ENCODE measurements at places on chromosomes 13 and 19.
A peak's percentile ranks its signal among the peaks of the same experiment; 100 is the strongest.

- DNase-seq = no peak
Measured at GRCh38 chr19:8607386-8607785, 3.1 kb downstream of the ADAMTS10 start.

GRCh38 chr13:113862191-113862930, 1.5 kb downstream of the GAS6 start:
- no peak for DNase-seq

- no peak for DNase-seq
Measured at GRCh38 chr13:41621716-41622431, 164.5 kb downstream of the RGCC start.

DNA sequence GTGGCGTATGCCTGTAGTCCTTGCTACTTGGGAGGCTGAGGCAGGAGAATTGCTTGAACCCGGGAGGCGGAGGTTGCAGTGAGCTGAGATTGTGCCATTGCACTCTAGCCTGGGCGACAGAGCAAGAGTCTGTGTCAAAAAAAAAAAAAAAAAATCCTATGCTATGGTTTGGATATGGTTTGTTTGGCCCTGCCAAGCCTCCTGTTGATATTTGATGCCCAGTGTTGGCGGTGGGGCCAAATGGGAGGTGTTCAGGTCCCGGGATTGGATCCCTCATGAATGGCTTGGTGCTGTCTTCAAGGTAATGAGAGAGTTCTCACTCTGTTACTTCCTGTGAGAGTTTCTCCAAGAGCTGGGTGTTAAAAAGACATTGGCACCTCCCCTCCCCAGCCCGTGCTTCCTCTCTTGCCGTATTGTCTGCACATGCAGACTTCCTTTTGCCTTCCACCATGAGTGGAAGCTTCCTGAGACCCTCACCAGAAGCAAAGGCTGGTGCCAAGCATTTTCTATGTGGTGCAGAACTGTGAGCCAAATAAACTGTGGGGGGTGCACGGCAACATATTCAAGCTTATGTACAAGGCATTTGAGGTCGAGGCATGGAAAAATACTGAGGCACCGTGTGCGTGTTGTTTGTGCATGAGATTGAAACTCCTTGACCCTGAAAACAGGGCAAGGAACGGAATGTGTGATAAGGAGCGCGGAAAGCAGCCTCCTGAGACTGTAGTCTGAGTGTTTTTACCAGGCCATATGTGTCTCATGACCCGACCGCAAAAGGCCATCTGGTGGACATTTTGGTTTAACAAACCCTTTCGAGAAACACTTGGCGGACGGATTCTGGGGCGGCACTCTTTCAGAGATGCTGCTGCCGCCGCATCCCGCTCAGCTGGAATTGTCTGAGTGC, 7.3 kb downstream of the SIGLEC9 start:
- DNase-seq = no peak

- no peak for DNase-seq
Measured at GRCh38 chr19:39752795-39753194, 15.0 kb upstream of the CLC start.

GRCh38 chr13:45487604-45488003, 22.9 kb downstream of the COG3 start:
- DNase-seq = no peak

GRCh38 chr19:10230861-10231611, at the start of gene S1PR2:
S1PR2 (minus strand) TSS chr19:10231331; CDS start chr19:10224905, 6,426 bp downstream.
- peak; percentile 49 for DNase-seq

Measured in activated CD4-positive, alpha-beta T cell treated with anti-CD3 and anti-CD28 coated beads, Interleukin-2, amount 50 U/mL, for 24 hours (primary cell).